Activated CD8-positive, alpha-beta memory T cell treated with anti-CD3 and anti-CD28 coated beads for 4 hours (primary cell): ENCODE measurements at places on chromosomes 6 and 20.

- no peak for DNase-seq
Measured at GRCh38 chr20:23654000-23654399, 16.2 kb upstream of the CST3 start.

DNA sequence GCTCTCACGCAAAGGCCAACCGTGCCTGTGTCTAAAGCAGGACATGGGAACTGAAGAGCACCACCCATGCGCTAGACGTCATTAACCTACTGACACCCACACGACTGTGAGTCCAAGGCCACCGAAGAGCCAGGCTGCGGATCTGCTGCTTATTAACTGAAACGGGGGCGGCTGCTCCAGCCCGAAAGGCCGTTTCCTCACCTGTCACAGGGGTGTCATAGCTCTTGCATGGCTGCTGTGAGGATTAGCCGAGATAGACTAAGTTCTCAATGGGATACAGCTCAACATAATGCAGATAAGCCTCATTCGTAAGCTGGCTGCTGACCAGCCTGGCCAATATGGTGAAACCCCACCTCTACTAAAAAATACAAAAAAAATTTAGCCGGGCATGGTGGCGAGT is 26.7 kb downstream of the OVOL2 start:
- DNase-seq = no peak

DNA sequence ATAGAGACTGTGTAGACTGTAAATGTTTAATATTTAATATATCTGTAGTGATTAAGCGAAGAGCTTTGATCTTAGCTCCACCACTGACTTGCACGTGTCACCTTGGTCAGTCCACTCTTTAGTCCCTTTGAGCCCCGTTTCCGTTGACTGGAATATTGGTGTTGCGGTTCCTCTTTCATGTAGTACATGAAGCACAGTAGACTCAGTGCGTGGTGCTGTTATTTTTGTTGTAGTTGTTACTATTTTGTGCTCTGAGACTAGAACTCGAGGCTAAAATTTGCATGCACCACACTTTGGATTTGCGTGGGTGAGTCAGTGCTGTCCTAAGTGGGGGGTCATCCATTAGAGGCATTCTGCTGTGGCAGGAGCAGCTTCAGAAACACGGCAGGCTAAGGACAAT is 291.4 kb downstream of the QKI start:
- DNase-seq = no peak

DNA sequence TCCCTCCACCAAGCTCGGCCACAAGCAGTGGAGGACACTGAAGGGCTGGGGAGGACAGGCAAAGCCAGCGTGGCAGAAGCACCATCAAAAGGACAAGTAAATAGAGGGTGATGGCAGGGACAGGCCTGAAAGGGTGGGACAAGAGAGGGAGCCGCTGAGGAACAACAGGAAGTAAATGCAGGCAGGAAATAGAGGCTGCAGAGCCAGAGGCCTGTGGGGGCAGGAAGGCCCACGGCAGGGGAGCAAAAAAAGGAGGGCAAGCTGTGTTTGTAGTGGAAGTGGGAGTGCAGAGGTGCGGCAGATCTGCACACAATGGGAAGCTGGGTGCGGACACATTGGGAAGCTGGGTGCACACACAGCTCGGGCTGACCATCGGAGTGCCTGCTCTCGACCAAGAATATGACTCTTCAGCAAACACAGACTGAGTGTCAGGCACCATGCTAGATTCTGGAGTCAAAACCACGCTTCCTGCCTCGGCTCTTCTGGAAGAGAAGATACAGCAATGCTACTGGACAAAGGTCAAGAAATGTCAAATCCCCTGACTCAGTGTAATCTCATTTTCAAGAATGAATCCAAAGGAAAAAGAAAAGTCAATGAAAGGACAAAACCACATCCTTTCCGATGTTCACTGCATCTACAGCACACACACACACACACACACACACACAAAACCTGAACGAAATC is 40.4 kb upstream of the RAB22A start:
- no peak for DNase-seq

GRCh38 chr6:135861189-135861588 is 9.7 kb downstream of the PDE7B start:
- no peak for DNase-seq

- no peak for DNase-seq
Measured at GRCh38 chr6:113375950-113376846, 480.9 kb upstream of the MARCKS start.

GRCh38 chr20:48295445-48295903 is 510.2 kb upstream of the SULF2 start:
- no peak for DNase-seq

- no peak for DNase-seq
Measured at GRCh38 chr6:157607317-157608109, 215.5 kb upstream of the SNX9 start.
